HT1080 (cell line): ENCODE measurements at places on chromosomes 1 and 21.

GRCh38 chr1:56032096-56032676 is 547.2 kb downstream of the PLPP3 start:
- no peak for DNase-seq

- no peak for DNase-seq
Observed at GRCh38 chr21:30582870-30583269, 7.3 kb downstream of the KRTAP22-2 start.

GRCh38 chr21:41506611-41507520 is 1.1 kb downstream of the TMPRSS2 start:
- no peak for DNase-seq

DNA sequence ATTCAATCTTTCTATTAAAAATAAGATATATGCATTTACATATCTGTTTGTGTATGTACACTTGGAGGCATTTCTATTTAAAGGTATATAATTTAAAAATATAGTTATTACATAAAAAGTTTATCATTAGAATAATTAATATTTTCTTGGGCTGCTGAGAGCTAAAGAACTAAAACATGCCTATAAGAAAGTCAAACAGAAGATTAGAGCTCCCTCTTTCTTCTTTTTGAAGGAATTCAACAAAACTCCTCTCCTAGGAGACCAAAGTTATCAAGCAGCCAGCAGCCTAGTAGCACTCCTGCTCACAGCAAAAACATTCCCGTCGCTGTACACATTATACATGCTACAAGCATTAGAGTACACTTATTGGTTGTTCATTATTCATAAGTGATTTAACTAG is 216.4 kb downstream of the VAV3 start:
- DNase-seq, result peak; percentile 41

DNA sequence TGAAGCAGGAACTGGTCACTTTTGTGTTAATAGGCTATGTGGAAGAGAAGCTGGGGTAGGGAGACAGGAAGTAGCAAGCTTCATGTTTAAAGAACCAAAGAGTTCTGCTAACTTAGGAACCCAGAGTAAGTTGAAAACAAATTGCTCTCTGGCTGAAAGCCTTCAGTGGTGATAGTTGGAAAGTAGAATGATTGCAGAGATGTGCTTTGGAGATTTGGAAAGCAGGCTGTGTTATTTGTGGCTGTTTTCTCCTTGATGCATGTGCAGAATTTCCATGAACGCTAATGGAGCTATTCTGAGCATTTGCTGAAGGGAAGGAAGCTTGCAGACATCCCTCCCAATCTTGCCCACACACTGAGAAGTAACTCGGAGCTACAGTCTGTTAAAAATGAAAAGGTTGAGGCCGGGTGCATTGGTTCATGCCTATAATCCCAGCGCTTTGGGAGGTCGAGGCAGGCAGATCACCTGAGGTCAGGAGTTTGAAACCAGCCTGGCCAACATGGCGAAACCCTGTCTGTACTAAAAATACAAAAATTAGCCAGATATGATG is 45.7 kb downstream of the TCEANC2 start:
- no peak for DNase-seq

DNA sequence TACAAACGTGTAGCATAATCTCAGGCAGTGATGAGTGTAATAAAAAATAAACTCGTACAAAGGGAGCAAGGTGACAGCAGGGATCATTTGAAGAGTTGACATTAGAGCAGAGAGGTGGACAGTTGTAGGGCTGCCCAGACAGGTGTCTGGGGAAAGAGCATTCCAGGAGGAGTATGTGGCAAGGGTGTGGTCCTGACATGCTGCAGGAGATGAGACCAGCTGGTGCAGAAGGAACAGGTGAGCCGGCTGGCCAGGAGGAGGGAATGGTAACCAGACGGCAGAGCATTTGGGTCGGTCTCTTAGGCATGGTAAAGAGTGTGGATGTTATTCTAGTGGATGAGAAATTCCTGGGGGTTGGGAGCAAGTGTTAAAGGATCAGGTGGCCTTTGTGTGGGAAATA is 306.3 kb downstream of the LMX1A start:
- DNase-seq, result no peak

GRCh38 chr1:197896301-197896700 is 6.1 kb upstream of the C1orf53 start:
- no peak for DNase-seq

DNA sequence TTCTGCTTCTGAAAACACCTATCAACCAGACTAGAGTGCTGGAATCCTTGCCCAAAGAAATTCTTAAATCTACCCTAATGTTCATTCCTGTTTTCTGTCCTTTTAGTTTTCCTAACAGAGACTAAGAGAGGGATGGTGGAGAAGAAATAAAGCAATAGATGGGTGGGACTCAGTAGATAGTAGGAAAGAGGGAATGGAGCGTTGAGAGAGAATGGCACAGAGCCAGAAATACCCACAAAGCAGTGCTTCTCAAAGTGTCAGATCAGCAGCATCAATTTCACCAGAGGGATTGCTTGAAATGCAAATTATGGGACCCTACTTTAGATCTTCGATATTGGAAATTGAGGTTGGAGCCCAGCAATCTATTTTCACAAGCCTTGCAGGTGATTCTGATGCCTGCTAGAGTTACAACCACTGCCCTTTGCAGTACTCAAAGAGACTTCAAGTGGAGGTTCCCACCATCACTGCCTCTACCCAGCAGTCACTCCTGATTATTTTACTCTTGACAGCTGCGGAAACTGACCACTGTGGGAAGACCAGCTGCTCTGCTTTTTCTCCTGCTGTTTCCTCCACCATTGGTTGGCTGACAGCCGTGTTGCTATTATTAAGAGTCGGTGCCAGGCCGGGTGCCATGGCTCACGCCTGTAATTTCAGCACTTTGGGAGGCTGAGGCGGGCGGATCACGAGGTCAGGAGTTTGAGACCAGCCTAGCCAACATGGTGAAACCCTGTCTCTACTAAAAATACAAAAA is 11.4 kb upstream of the PRPF3 start:
- DNase-seq, result no peak

- no peak for DNase-seq
Observed at GRCh38 chr1:11529330-11529729, 50.4 kb downstream of the DISP3 start.

DNA sequence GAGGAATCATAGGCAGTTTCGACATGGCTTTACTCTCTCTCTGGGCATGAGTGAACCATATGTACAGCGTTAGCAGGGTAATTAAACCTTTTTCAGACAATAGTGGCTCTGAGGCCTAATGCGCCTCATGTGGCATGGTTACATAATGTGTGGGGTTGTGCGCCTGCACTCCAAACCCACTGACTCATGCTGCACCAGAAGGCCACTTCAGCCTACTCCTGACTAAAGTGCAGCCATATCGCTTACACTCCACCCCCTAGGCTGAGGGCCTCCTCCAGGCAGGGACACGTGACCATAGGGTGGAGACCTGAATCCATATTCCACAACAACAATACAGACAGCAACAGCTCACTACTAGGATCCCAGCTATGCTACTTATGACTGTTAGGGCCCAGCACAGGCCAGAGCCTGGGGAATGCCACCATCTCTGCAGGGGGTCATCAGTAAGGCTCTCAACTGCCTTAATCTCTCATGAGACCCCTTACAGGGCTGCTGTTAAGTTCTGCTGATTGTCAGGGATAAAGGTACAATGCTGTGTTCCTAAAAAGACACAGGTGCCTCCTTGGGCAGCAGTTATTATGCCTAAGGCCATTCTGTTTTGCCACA is 13.4 kb upstream of the ODF2L start:
- DNase-seq, result peak; percentile 63

DNA sequence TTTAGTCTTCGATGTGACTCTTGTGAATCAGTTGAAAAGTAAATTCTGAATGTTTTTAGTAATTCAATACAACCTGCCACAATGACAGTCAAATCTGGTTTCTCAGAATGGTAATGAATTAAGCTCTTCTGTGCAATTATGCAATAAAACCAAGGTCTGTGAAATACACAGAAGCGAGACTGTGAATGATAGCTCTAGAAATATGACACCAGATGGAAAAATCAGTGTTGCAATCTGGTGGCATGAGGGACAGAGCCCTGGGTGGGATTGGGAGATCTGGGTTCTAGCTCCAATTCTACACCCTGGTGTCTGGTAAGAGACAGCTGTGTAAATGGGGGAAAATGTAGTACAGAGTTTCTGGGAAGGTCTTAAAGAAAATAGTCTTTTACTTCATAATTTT is 586.4 kb upstream of the ZRANB2 start:
- no peak for DNase-seq

GRCh38 chr1:203491664-203492063 is 2.3 kb upstream of the OPTC start:
- DNase-seq, result no peak

GRCh38 chr1:3638676-3639075 is 11.2 kb downstream of the WRAP73 start:
- DNase-seq, result no peak
